ENCODE measurements at places on chromosomes 2 and 18.

DNA sequence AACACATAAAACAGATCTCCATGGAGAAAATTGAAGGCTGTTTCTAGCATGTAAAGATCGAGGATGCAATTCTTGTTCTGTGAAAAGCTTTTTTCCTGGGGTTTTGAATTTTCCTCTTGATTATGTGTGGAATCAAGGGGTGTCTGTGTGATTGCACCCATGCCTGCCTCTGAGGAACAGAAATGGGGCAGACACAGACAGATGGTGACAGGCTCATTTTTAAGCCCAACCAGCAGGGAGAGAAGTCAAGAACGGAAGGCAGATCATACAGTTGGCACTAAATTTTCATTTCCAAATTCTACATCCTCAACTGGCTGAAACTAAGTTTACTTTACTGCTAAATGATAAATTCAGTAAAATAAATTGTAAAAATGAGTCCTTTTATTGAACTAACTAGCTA lies 1037.7 kb upstream of the KLHL29 start:
- H3K36me3 ChIP-seq, result no peaks in the 10 kb centered on the region
- no peak overlapping the region for H3K27ac ChIP-seq
- no peak for DNase-seq
- no peaks in the 10 kb centered on the region for H3K4me1 ChIP-seq

DNA sequence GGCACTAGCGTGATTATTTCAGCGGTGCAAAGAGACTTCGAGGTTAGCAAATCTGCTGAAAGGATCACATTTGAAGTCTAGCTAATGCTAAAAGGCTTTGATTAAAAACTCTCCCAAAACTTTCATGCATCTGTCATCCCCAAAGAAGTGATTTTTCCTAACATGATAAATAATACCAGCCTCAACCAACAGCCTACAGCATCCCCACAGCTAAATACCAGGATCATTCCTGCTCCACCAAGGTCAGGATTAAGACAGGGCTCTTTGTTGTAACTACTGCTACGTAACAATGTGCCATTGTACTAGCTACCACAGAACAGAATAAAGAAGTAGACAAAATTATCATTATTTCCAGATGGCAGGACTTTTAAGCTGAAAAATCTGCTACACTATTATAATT lies 1.6 kb downstream of the OR6B3 start:
- no peak for DNase-seq
- H3K36me3 ChIP-seq, result no peaks in the 10 kb centered on the region
- peaks cover 87% of the 10 kb centered on the region for H3K27me3 ChIP-seq
- no peaks in the 10 kb centered on the region for H3K4me1 ChIP-seq
- H3K27ac ChIP-seq, result no peak overlapping the region

GRCh38 chr2:8840475-8841091 lies 3.2 kb upstream of the KIDINS220 start:
- H3K27me3 ChIP-seq, result no peaks in the 10 kb centered on the region
- no peak for DNase-seq
- H3K36me3 ChIP-seq, result peaks cover 4% of the 10 kb centered on the region
- H3K27ac ChIP-seq, result no peak overlapping the region
- H3K4me1 ChIP-seq, result peaks cover 14% of the 10 kb centered on the region

GRCh38 chr2:173175222-173175621 lies 99.6 kb downstream of the MAP3K20 start:
- H3K27ac ChIP-seq, result no peak overlapping the region
- peaks cover 9% of the 10 kb centered on the region for H3K4me1 ChIP-seq
- no peaks in the 10 kb centered on the region for H3K27me3 ChIP-seq
- no peak for DNase-seq
- no peaks in the 10 kb centered on the region for H3K36me3 ChIP-seq
- no peak overlapping the region for H3K4me3 ChIP-seq

DNA sequence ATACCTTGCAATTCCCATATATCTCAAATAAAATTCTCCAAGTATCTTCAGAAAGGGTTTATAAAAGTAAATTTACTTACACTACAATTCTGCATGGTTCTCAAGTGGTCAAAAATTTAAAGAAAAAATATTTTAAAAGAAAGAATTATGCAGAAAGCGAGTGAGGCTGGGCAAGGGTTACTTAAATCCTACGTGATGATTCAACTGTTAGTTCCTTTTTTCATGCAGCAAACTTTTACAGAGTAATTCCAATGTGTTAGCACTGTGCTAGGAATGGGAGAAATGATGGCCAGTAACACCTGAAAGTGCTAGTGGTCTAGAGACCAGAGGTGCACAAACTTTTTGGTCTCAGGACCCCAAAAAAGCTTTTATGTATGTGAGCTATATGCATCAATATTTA lies 133.4 kb downstream of the ATAD2B start:
- H3K27me3 ChIP-seq, result no peaks in the 10 kb centered on the region
- H3K36me3 ChIP-seq, result no peaks in the 10 kb centered on the region
- H3K4me3 ChIP-seq, result no peak overlapping the region
- peaks cover 12% of the 10 kb centered on the region for H3K4me1 ChIP-seq

DNA sequence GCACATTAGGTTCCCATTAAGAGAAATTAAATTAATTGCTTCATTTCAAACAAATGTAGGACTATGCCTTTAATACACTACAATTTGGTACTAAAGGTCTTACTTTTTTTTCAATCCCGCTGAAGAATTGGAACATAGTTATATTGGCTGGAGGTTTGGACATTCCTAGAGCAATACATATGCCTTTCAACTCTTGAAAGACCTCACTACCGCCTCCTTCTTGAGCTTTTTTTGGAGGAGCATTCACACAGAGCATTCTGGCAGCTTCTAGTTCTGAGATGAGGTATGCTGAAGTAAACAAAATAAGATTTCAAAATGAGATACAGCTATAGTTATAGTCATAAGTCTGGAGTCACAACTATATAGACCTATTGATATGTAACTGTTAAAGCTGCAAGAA lies 10.9 kb downstream of the FAM98A start:
- H3K4me1 ChIP-seq, result no peaks in the 10 kb centered on the region
- no peak overlapping the region for H3K4me3 ChIP-seq
- H3K27ac ChIP-seq, result no peak overlapping the region
- peaks cover 93% of the 10 kb centered on the region for H3K36me3 ChIP-seq

DNA sequence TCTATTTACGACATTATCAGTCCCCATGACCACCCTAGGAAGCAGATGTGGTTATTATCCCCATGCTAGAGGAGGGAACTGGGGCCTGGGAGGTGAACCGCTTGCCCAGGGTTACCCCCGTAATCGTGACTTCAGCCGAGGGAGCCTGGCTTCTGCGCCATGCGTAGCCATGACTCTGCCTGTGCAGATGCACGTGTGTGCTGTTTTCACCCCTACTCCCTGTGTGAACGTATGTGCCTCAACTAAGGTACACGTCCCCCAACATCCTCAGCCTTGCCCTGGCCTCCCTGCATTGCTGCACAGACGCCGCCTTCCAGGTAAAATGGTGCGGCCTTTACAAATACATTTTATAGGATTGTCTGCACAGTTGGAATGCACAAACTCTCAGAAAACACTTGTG lies 40.2 kb downstream of the LPIN1 start:
- no peaks in the 10 kb centered on the region for H3K27me3 ChIP-seq
- no peak for DNase-seq
- H3K4me1 ChIP-seq, result peaks cover 5% of the 10 kb centered on the region
- H3K4me3 ChIP-seq, result no peak overlapping the region
- H3K27ac ChIP-seq, result no peak overlapping the region

- DNase-seq, result no peak
- no peaks in the 10 kb centered on the region for H3K36me3 ChIP-seq
Measured at GRCh38 chr2:107927034-107927534, 59.2 kb upstream of the SLC5A7 start.

- no peaks in the 10 kb centered on the region for H3K27me3 ChIP-seq
- H3K36me3 ChIP-seq, result peaks cover 8% of the 10 kb centered on the region
- peak overlapping the region; percentile 66 for H3K4me3 ChIP-seq
- DNase-seq, result no peak
- H3K27ac ChIP-seq, result peak overlapping the region; percentile 98
- peaks cover 38% of the 10 kb centered on the region for H3K4me1 ChIP-seq
Measured at GRCh38 chr2:156436497-156437085, 412 bp downstream of the GPD2 start.

DNA sequence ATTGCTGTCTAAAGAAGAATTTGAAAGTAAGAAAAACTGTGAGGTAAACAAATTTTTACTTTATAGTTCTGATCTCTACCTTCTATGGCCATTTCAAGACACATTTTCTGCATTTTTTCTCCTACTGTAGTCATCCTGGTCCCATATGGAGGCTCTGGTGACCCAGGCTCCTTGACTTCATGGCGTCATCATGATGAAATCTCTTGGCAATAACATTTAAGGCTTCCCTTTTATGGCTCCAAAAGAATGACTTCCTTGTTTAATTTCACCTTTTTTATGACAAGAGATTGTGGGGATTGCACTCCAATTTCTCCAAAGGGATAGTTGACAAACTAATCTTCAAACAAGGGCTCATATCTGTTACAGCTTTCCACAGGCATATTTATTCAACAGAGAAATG lies 143.0 kb upstream of the SCN7A start:
- DNase-seq, result no peak
- H3K36me3 ChIP-seq, result no peaks in the 10 kb centered on the region
- H3K4me3 ChIP-seq, result no peak overlapping the region
- no peaks in the 10 kb centered on the region for H3K4me1 ChIP-seq

DNA sequence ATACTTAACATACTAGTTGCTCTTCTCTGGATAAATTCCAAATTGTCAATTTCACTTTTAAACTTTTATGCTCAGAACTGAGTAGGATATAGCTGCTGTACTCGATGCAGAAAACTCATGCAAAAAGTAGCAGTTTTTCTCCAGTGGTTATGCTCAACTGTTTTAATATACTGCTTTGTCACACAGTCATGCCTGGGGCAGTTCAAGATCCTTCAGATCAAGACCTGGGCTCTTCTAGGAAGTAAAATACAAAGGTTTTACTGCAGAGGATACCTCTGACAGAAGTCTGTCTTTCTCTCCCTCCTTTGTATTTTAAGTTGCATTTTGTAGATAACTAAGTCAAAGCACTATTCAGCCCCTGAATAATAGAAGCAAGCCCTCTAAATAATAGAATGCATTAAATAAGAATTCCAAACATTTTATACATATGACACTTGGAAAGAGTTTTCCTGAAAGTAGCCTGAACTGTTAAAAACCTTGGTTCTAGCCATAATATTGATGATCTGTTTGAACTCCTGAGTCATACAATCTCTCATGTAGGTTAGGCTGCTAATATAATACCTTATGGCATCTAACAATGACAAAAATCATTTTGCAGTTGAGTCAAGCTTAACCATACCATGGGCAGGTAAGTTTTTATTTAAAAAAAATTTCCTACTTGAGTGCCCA lies 183.3 kb upstream of the TRIB2 start:
- H3K4me3 ChIP-seq, result no peak overlapping the region
- peak overlapping the region; percentile 96 for H3K27ac ChIP-seq
- H3K36me3 ChIP-seq, result no peaks in the 10 kb centered on the region
- peaks cover 52% of the 10 kb centered on the region for H3K4me1 ChIP-seq

DNA sequence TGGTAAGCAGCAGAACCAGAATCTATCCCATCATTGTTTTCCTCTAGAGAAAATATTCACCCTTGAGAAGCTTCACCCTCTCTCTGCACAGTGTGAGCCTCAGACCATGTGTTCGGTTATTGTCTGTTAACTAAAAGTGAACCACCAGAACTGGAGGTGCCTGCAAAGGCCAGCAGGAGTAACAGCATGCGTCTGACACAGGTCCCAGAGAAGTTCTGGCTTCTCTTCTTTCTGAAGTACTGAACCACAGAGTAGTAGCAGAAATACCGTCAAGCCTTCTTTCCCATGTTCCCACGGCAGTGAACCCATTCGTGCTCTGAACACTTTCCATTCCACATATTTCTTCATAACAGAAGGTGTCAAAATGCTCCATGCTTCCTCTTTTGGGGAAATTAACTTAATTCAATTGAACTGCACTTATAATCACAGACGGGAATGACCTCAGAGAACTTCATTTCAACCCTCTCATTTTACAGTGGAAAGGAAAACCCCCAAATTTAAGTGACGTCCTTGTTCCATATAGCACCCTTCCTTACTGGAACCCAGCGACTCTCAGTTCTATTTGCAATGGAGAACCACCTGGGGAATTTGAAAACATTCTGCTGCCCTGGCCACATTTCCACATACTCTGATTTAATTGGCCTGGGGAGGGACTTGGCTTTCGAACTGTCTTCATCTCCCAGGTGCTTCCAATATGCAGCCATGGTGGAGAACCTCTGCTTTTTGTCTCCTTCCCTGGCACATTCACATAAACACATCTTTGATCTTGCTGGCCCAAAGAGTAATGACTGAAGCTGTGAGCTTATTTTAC lies 519.1 kb downstream of the RNF144A start:
- no peak overlapping the region for H3K27ac ChIP-seq
- H3K4me1 ChIP-seq, result no peaks in the 10 kb centered on the region
- H3K27me3 ChIP-seq, result no peaks in the 10 kb centered on the region
- DNase-seq, result no peak
- H3K36me3 ChIP-seq, result no peaks in the 10 kb centered on the region

- H3K36me3 ChIP-seq, result no peaks in the 10 kb centered on the region
- H3K27me3 ChIP-seq, result no peaks in the 10 kb centered on the region
- no peak overlapping the region for H3K27ac ChIP-seq
Measured at GRCh38 chr2:112629224-112629623, 16.5 kb upstream of the SLC20A1 start.

DNA sequence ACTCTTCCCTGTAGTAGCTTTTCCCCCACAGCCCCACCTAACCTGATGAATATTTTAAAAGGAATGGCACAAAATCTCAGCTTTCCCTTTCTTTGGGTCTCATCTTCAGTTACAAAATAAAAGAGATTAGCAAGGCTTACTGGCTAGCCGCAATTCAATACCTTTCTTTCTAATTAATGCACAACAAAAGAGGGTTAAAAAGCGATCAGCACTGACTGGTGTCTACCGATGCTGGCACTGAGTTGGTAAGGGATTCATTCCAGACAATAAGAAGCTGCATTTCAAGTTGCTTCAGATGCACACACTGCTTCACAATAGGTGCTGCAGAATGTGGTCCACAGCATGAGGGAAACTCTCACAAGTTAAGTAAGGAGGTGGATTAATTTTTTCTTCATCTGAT lies 41.9 kb downstream of the HDHD2 start:
- peaks cover 34% of the 10 kb centered on the region for H3K36me3 ChIP-seq
- H3K4me1 ChIP-seq, result no peaks in the 10 kb centered on the region
- H3K27ac ChIP-seq, result no peak overlapping the region
- no peaks in the 10 kb centered on the region for H3K27me3 ChIP-seq
- no peak for DNase-seq

GRCh38 chr2:152585830-152586484 lies 131.3 kb downstream of the PRPF40A start:
- no peak overlapping the region for H3K4me3 ChIP-seq
- no peaks in the 10 kb centered on the region for H3K36me3 ChIP-seq
- no peak overlapping the region for H3K27ac ChIP-seq
- H3K27me3 ChIP-seq, result no peaks in the 10 kb centered on the region

DNA sequence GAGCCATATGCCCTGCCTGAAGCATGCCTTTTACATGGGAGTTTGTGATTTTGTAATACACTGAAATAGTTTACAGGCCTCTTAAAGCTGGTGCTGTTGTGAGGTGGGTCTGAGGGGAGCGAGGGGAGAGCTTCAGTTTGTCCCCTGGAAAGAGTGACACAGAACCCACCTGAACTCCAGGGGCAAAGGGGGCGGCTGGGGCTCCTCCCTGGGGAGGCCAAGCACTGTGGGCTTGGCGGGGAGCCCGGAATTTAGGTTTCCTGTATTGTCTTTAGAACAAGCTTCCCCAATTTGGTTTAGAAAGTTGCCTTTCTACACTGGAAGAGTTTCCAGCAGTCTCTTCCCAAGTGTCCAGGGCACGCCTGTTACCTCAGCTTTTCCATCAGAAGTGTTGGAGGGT lies 75.7 kb downstream of the VAPA start:
- no peak overlapping the region for H3K27ac ChIP-seq
- H3K27me3 ChIP-seq, result no peaks in the 10 kb centered on the region
- no peak overlapping the region for H3K4me3 ChIP-seq
- H3K36me3 ChIP-seq, result no peaks in the 10 kb centered on the region
- no peaks in the 10 kb centered on the region for H3K4me1 ChIP-seq

- peak; percentile 74 for DNase-seq
- H3K36me3 ChIP-seq, result no peaks in the 10 kb centered on the region
- H3K27ac ChIP-seq, result no peak overlapping the region
- H3K27me3 ChIP-seq, result no peaks in the 10 kb centered on the region
Measured at GRCh38 chr2:100610381-100610831, 47.6 kb downstream of the PDCL3 start.

Measured in SJSA1 (cell line).